PC-3 (cell line): ENCODE measurements at places on chromosomes 1 and 21.

- DNase-seq: no peak
Observed at GRCh38 chr1:3545363-3546047, 65.8 kb downstream of the MEGF6 start.

- DNase-seq: no peak
Observed at GRCh38 chr1:28118640-28119307, 30.4 kb upstream of the EYA3 start.

- DNase-seq: peak; percentile 1
Observed at GRCh38 chr1:16719571-16720350, 20.6 kb upstream of the RNU1-4 start.

DNA sequence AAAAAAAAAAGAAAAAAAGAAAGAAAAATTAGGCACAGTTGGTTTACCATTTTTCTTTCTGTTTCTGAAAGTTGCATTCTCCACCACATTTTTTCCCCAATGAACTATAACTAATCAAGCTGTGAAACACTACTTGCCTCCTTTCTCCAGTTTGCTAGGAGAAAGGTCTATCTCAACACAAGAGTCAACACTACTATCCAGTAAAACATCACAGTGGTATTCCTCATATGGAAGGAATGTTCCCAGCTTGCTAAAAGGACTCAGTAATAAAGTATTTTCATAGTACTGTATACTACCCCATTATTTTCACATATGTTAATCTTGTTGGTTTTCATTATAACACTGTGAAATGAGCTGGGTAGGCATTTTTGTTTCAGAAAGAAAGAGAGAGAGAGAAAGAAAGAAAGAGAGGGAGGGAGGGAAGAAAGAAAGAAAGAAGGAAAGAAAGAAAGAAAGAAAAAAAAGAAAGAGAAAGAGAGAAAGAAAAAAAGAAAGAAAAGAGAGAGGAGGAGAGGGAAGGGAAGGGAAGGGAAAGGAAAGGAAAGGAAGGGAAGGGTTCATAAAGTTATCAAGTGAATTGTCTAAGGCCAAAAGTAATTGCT lies 7.9 kb downstream of the PTGER3 start:
- no peak for DNase-seq

DNA sequence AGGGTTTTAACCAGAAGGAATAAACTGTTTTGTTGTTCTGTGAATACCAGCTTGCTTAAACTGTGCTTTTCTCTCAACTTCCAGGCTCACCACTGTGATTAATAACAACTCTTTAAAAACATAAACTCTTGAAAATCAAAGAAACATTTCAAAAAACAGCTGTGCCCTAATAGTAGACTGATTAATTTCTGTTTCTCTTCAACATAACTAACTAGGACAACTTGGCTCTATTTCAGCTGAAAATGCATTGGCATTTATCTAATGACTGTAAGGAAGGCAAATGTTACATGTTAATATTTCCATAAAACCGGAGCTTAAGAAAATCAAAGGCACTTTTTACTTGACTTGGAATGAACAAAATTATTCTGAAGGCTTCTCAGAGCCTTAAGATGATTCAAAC lies 656.1 kb upstream of the NEGR1 start:
- DNase-seq: no peak

- peak; percentile 81 for DNase-seq
Observed at GRCh38 chr1:204971517-204972336, 71.3 kb upstream of the CNTN2 start.

- no peak for DNase-seq
Observed at GRCh38 chr1:221998781-221999180, 256.9 kb upstream of the DUSP10 start.

GRCh38 chr1:6489383-6489765 lies 2.1 kb downstream of the PLEKHG5 start:
- no peak for DNase-seq

- DNase-seq: no peak
Observed at GRCh38 chr1:23371987-23372880, 2.6 kb upstream of the ZNF436 start.

- DNase-seq: peak; percentile 49
Observed at GRCh38 chr1:23838401-23838866, 13.2 kb upstream of the HMGCL start.

GRCh38 chr1:160835751-160836150 lies 26.9 kb downstream of the CD244 start:
- no peak for DNase-seq

GRCh38 chr21:42819861-42820615 lies 59.3 kb downstream of the WDR4 start:
- DNase-seq: no peak

DNA sequence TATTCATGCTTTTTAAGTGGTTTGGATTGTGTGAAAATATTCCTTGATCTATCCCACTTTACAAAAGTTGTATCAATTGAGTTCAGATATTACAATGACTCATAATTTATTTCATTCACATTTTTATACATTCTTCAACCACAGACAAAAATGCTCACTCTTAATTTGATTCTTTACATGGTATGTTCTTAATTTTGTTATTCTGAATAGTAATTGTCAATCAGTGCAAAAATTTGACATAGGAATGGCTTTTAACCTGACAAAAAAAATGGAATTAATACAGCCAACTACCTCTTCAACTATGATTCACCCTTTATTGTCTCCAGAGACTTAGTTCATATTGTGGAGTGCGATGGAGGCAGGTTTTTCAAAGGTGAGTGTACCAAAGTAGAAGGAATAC lies 1002.4 kb upstream of the ADGRL4 start:
- no peak for DNase-seq

GRCh38 chr21:32819694-32820093 lies 48.1 kb upstream of the PAXBP1 start:
- DNase-seq: peak; percentile 65

DNA sequence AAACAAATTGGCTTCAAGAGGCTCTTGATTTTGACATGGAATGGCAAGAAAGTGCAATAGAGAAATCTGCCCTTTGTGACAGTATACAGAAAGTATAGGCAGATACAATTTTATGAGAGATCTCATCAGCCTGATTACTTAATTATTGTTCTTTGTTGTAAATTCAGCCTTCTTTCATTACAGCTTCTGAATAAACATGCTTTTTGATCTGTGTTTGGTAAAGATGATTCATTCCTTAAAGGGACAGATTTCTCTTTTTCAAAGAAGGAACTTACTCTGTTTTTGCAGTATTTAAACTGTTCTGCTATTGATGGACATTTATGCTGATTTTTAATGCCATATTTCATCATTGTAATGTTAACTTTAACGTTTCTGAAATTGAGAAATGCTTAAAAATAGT lies 13.7 kb upstream of the MPC2 start:
- DNase-seq: no peak

DNA sequence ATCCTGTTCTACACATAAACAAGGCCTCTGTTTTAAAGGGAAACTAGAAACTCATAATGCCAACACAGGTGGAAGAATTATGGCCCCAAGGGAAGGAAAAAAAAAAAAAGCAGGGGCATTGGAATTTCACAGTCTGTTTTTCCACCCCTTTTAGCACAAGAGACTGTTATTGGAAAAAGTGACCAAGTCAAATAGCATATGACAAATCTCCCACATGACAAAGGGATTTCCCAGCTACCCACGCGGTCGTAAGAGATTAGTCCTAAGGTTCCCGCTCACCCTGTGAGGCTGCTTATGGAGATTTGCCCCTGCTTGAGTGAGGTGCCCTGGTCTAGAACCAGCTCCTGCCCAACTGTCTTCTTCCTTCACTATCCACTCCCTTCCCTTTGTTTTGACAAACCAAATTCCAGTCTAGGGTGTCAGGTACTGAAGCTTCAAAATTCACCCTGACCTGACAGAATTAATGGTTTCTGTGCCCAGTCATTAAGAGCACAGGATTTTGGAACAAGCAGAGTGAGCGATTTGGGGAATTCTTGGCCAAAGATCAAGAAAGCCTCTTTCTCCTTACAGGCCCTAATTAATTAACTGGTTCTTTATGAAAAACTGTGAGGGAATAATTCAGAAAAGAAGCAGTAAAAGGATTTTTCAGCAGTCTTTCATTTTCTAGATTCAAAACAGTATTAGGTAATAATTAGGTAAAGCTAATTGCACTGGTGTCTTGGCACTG lies 107.3 kb downstream of the NMNAT2 start:
- DNase-seq: no peak

DNA sequence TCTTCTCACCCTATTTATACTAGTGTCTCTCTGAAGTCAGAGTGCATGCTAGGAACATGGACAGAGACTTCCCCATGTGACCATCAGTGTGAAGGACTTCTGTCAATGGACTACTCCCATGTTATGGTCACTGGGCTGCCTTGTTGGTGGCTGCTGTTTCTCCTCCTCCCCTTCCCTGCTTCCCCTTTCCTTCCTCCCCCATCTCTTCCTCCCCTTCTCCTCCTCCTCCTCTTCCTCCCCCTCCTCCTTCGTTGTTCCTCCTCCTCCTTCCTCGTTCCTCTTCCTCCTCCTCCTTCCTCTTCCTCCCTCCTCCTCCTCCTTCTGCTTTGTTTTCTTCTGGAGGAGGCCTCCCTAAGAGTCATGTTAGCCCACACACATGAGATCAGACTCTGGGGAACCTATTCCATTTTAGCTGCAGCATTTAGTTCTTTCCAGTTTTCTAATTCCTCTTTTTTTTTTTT lies 35.8 kb downstream of the IER5 start:
- no peak for DNase-seq

DNA sequence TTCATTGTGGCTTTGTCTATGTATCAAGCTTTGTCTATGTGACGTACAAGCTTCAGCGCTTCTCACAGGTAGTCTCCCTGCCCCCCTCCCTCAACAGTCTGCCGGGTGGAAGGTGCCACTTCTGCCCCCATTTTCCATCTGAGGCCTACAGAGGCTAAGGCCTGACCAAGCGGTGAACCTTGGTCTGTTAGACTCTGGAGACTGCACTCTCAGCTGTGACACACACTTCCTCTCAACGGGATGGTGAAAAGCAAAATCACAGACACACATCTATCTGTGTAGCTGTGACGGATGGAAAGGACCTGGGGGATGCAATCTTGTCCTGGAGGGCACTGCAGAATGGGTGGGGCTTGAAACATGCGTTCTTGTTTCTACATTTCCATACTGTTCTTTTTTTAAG lies 152.9 kb upstream of the EDN2 start:
- DNase-seq: no peak

GRCh38 chr1:237664348-237664747 lies 226.4 kb downstream of the ZP4 start:
- no peak for DNase-seq

GRCh38 chr1:84606977-84607376 lies 32.7 kb upstream of the CTBS start:
- no peak for DNase-seq

DNA sequence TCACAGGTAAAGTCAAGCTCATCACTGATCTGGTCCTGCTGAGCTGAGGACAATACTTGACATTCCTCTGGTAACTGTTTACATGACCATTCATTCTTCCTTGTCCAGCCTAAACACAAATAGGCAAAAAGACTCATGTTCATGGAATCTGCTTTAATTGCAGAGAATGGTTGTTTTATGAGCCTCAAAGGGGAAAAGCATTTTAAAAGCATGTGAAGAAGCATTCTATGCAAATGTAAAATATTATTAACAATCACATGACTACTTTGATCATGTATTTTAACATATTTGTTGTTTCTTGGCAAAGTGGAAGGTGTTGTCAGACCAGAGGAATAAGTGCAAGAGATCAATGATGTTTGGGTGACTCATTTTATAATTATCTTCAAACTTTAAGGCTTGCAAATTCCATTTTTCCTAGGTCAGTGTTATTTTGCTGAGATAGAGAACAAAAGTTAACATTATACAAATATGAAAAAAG lies 133.7 kb downstream of the RUNX1 start:
- peak; percentile 57 for DNase-seq

DNA sequence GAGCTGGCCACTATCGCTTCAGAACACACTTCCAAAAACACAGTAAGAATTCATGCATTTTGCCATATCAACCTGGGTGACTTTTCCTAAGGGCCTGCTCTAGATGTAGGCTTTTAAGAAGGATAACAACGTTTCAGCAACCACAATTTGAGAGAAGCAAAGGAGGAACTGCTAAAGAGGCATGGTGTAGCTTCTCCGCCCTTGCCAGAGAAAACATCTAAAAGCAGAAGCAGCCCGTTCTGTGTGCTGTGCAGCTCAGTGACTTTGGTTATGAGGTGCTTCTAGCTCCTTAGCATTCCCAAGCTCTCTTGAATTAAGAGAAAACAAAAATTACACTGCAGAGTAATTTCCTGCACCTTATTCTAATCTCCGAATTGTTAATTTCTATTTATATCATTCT lies 2.7 kb downstream of the PER3 start:
- no peak for DNase-seq

- no peak for DNase-seq
Observed at GRCh38 chr1:46406881-46407608, 12.9 kb downstream of the FAAH start.

DNA sequence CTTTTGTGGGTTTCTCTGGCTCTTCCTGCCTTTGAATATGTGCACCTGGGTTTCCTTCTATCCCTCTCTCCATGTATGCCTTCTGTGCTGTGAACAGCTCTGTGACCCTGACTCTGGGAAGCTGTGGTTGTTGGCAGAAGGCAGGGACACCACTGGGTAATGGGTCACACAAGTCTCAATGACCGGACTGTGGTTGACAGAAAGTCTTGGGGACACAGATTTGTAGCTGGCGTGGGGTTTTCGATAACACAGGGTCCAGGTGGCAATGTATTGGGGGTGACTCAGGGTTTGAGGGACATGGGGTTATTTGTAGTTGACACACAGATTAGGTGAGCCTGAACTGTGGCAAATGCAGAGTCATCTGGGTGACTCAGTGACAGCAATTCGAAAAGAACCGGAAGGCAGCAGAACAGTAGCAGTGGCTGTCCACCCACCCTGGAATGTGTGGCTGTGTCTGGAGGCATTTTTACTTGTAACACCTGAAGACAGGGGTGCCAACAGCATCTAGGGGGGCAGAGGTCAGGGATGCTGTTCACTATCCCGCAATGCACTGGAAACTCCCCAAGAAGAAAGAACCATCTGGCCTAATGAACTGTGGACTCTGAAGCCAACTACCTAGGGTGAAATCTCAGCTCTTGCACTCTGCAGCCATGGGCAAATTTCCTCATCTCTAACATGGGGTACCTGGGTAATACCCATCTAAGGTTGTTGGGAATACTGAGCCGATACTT lies 13.0 kb upstream of the SLC6A9 start:
- DNase-seq: peak; percentile 77

DNA sequence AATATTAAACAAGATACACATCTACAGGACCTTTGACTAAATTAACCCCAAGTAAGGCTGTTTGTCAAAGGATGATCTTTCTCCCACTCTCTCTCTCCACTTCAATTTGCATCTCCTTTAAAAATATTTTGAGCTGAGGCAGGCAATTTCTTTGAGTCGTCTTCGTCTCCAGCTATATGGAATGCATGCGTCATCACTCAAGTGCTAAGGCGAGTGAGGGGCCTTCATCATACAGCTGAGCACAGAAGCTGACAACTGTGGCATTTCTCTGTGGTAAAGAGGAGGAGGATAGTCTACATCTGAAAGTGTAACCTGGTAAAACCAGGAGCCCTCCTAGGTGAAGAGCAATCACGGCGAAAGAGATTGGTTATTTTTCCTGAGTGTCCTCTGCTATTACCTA lies 7.6 kb downstream of the EPHX4 start:
- no peak for DNase-seq
